A549 treated with CpdA at 1 μM for 4 hours (cell line): ENCODE measurements at places on chromosomes 7 and 10. TPM values are rescaled to one million over a fixed set of nuclear protein-coding genes. Genes with fewer than 3 reads are reported as not detected.

Gene CAV1
- total RNA-seq: 400 to 482 TPM (median 451 TPM) in 5 replicates

Gene ADAMTS14
- 0.07 to 0.13 TPM (median 0.10 TPM) in 5 replicates for total RNA-seq

Gene ANKRD61
- total RNA-seq: 0.38 to 0.90 TPM (median 0.61 TPM) in 5 replicates

Gene MDFIC
- 18.2 to 26.9 TPM (median 24.0 TPM) in 5 replicates for total RNA-seq

Gene ABCC2
- total RNA-seq: 164 to 201 TPM (median 185 TPM) in 5 replicates

Gene PNLIP
- total RNA-seq: not detected in 5 replicates

Gene CHST15
- total RNA-seq: 8.2 to 9.1 TPM (median 8.8 TPM) in 5 replicates

Gene AMPH
- 0.02 to 0.12 TPM in 2 of 5 replicates, not detected in the others for total RNA-seq
